CD14-positive monocyte (primary cell): ENCODE measurements at places on chromosomes 16 and 17.

GRCh38 chr17:1554751-1555540 is 7.6 kb downstream of the PITPNA start:
- no peak for DNase-seq

GRCh38 chr17:47728214-47728877 is 4.7 kb upstream of the TBX21 start:
- DNase-seq: no peak

- DNase-seq: no peak
These were observed 89.5 kb downstream of the VAT1L start for GRCh38 chr16:77877712-77878347.

DNA sequence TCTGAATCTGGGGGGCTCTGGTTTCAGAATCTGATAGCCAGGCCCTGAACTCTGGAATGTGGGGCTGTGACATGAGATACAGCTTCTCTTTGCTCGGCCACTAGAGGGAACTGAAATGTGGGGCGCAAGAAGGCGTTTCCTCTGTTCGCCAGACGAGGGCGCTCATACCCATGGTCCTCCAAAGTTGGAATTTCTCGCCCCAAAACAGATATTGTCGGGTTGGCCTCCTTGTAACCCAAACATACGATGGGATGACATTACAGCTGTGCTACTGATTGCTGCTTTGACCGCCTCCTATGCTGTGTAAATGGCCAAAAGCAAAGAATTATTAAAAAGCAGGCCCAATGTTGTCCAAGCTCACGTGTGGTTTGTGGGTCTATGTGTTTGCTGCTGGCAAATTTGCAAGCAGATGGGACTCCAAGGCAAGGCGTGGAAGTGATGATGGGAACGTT is 13.1 kb upstream of the MSI2 start:
- peak; percentile 70 for DNase-seq

- DNase-seq: no peak
These were observed 6.7 kb upstream of the MT4 start for GRCh38 chr16:56558024-56558747.

DNA sequence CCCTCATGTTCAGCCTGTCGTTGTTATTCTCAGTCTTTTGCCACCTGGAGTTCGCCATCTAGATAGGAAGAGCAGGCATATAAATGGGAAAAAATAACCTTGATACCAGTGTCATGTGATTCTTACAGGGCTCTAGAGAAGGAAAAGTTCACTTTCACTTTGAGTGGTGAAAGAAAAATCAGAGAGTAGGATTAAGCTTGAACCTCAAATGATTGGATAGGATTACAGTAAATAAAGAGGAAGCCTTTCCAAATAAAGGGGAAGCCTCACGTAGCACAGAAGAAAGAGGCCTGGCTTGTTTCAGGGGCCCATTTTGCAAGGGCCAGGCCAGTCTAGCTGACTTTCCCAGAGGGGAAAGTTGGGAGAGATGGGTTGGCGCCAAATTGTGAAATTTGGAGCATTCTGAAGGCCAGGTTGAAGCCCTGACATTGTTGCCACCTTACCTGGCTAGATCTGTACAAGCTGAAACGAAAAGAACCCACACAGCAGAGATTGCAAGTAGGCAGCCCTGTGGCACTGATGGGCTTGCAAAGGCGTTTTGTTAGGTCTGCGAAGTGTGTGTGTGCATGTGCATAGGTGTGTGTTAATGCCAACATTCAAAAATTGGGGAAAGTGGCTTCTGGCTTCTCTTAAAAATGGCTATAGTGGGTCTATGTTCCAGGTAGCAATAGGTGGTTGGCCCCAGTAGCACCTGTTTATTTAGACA is 38.8 kb downstream of the TMC6 start:
- DNase-seq: peak; percentile 30

DNA sequence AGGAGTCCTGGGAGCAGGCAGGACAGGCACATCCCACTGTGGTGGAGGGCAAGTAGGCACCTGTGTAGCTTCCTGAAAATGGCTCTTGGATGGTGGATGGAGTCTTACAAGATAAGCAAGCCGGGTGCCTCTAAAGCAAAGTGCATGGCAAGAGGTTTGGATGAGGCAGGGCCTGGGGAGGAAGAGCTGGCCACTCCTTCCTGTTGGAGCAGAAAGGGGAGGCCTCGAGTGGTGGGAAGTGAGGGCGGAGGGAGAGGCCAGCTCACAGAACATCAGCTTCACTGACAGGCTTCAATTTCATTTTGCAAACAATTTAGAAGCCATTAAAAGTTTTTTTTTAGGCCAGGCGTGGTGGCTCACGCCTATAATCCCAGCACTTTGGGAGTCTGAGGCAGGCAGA is 31.0 kb downstream of the CD300A start:
- no peak for DNase-seq

- DNase-seq: no peak
These were observed 35.6 kb downstream of the CRLF3 start for GRCh38 chr17:30788918-30789317.
